ENCODE measurements at places on chromosomes 1 and 21.

- DNase-seq = no peak
Observed at GRCh38 chr1:61597601-61598000, 127.3 kb downstream of the TM2D1 start.

DNA sequence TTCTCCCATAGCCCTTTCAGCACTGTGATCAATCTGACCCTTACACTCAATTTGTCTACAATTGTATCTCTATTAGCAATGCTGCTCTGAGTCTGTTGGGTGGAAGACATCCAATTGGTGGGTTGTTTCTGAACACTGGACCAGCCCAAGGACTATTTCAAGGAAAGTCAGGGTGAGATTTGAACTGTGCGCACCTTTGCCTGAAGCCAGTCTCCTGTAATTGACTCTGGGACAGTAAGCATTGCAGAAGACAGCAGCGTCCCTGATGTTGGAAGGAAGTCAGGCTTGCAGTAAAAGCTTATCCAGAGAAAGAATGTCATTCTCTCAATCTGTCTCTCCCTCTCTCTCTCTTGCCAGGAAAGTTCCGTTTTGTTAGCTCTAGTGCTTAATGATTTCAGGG is 233.9 kb downstream of the KIF26B start:
- no peak for DNase-seq

DNA sequence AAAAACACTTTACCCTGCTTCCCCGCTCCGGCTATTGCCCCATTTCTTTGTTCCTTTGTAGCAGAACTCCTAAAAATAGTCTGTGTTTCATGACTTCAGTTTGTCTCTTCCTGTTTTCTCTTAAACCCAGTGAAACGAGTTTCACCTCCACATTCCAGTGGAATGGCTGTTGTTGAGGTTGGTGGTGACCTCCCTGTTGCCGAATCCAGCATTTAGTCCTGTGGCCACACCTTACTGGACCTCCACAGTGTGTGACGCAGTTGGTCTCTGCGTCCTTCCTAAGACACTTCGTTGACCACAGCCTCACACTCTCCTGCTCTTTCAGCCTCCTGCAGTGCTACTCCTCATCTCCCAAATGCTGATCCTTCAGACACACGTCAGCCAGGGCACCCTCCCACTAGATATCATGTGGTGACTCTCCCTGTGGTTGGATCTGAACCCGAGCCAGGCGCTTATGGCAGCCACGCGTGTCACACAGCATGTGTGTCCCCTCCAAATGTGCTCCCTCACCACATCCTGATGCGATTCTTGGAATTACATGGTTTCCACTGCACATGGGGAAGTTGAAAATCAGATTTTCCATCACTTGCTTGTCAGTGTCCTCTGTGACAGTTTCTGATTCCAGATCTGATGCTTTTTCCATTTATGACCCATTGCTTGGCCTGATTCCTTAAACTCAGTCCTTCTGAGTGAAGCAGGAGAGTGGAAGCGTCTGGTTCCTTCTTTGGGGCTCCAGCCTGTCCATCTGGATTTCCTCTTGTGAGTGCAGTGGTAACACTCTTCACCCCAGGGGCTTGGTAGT is 99.1 kb upstream of the ARTN start:
- no peak for DNase-seq

GRCh38 chr1:70896224-70896623 is 151.4 kb downstream of the PTGER3 start:
- DNase-seq = no peak

- no peak for DNase-seq
Observed at GRCh38 chr1:17733661-17734060, 21.5 kb upstream of the ACTL8 start.

Measured in effector CD8-positive, alpha-beta T cell (primary cell).